Cardiac septum (tissue), 1 donor: ENCODE measurements at places on chromosomes 3 and 15. TPM values are rescaled to one million over a fixed set of nuclear protein-coding genes. Genes with fewer than 3 reads are reported as not detected.

Gene PYGO1
- 3.1 TPM for total RNA-seq

Gene ST8SIA2
- total RNA-seq = 10.1 TPM

Gene PLCB2
- 4.6 TPM for total RNA-seq

Gene ZNF80
- not detected for total RNA-seq
